ENCODE measurements at places on chromosomes 13 and 19.

DNA sequence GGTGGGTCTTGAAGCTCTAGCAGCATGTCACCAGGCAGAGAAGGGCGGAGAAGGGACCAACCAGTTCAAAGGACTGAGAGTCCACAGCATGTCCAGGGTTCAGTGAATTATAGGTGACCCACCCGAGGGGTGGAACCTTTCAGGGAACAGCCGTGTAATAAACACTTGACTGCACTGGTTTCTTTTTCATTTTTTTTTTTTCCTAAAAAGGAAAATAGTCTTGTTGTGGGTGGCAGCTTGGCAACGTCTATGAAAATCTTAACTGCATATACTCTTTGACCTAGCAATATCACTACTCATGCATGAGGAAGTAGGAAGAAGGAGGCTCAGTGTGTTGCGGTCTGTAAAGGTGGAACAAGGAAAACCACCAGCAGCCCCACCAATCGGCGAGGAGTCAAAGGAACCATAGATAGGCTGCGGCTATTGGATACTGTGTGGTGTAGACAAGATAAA is 13.0 kb upstream of the MYH14 start:
- no peak for DNase-seq

- no peak for DNase-seq
These were observed 60.8 kb downstream of the AP1M1 start for GRCh38 chr19:16258440-16258903.

DNA sequence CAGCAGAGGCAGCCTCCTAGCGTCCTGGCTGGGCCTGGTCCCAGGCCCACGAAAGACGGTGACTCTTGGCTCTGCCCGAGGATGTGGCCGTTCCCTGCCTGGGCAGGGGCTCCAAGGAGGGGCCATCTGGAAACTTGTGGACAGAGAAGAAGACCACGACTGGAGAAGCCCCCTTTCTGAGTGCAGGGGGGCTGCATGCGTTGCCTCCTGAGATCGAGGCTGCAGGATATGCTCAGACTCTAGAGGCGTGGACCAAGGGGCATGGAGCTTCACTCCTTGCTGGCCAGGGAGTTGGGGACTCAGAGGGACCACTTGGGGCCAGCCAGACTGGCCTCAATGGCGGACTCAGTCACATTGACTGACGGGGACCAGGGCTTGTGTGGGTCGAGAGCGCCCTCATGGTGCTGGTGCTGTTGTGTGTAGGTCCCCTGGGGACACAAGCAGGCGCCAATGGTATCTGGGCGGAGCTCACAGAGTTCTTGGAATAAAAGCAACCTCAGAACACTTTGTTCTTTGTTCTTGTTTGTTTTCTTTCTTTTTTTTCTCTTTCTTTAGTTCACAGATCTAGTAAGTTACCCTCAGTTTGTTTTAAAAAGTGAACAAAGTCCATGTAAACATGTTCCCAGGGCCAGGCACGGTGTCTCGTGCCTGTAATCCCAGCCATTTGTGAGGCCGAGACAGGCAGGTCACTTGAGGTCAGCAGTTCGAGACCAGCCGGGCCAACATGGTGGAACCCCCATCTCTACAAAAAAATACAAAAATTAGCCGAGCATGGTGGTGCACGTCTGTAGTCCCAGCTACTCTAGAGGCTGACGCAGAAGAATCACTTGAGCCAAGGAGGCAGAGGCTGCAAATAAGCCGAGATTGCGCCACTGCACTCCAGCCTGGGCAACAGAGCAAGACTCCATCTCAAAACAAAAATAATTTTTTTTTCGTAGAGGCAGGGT is 10.2 kb downstream of the ANGPTL4 start:
- DNase-seq = no peak

- no peak for DNase-seq
These were observed 903 bp downstream of the LATS2 start for GRCh38 chr13:21060338-21061028.

- no peak for DNase-seq
These were observed 6.0 kb downstream of the KANK2 start for GRCh38 chr19:11191273-11191755.

DNA sequence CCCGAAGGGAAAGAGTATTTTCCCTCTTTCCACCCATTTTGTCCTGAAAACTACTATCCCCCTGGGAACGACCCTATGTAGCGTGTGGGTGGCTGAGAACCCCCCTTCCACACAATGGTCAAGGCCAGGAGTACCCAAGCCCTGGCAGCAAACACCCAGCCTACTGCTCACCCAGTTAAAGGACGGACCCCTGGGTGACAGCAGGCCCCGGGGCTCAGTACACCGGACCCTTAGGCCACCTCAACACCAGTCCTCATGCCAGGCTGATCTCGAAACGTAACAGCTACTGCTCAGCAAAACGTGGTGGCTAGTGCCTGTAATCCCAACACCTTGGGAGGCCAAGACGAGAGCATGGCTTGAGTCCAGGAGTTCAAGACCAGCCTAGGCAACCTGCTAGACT is 1.4 kb downstream of the ANKRD27 start:
- no peak for DNase-seq

DNA sequence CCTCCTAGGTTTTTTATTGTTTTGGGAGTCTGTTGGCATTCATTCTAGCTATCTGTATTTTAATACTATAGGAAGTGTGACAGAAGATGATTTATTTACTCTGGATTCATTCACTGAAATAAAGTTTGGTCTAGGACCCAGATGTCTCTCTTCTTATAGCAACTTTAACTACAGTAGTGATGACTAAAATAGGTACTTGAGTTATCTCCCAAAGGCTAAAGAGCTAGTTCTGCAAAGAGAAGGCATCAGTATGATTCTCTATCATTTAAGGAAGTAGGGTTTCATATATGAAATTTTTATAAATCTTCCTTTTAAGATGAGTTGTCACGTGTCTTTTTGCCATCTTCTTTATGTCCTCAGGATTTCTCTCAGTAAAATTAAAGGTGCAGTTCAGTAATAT is 507.4 kb downstream of the KCTD12 start:
- DNase-seq = no peak

- no peak for DNase-seq
These were observed 24.7 kb downstream of the NFIX start for GRCh38 chr19:13020002-13020414.

DNA sequence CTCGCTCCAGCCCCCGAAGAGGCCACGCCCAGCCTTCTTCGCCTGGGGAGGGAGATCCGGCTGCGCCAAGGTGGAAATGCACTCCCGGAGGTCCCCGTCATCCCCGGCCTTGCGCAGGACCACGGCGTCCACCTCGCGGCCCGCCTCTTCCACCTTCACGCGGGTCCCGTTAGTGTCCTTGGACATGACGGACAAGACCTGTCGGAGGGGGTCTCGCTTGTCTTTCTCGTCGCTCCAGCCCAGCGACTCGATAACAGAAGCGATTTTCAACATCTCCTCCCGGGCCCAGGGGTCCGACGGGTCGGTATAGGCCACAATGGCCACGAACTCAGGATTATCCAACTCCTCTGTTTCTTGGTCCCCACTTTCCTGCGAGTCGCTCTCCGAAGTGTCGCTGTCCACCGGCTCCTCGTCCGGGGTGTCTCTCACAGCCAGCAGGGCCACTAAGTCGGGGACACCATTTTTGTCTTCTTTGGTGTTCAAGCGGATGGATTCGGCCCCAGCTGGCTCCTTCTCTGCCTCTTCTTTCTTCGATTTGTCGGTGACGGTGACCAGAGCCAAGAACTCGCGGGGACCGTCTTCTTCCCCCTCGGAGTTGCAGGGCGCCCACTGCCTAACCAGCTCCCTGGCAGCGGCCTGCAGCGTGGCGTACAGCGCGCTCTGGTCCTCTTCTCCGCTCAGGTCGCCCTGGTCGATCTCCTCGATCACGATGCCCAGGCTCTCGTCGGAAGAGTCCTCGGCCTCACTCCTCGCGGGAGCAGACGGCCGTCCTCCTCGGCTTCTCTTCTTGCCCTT is 1.3 kb downstream of the PNMA8B start:
- no peak for DNase-seq

DNA sequence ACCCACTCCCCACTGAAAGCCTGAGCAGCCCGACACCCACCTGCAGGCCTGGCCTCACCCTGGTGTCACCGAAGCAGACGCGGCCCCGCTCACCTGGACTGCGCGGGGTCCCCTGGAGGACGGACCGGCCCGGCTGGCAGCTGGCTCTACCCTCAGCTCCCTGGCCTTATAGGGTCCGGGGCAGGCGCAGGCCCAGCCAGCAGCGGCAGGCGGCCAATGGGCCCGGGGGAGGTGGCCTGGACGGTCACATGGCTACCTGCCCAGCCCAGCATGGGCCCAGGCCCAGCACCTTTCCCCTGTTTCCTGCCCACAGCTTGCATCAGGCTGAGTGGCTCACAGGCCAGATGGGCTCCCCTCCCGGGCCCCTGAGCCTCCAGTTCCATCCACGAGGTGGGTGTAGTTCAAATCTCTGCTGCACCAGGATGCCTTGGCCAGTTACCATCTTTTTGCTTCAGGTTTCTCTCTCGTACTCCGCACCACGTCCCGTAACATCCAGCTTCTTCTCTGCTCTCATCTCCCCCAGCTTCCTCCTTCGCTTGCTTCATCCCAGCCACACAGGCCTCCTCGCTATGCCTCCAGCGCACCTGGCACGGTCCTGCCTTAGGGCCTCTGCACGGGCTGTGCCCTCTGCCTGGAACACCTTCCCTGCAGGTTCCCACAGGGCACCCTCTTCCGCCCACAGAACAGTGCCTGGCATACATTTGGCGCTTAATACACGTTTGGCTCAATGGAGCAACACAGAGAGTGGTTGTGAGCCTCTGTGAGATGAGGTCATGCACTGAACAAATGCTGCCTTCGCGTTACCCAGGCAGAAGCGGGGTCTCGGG is at the start of gene PLIN4:
Gene PLIN4, minus strand, starts transcription at position 142 of the 827 bp plus-strand sequence. CDS start 214 bp downstream, outside the sequence.
- DNase-seq = no peak

- no peak for DNase-seq
These were observed 2.7 kb downstream of the JUND start for GRCh38 chr19:18278521-18279265.

DNA sequence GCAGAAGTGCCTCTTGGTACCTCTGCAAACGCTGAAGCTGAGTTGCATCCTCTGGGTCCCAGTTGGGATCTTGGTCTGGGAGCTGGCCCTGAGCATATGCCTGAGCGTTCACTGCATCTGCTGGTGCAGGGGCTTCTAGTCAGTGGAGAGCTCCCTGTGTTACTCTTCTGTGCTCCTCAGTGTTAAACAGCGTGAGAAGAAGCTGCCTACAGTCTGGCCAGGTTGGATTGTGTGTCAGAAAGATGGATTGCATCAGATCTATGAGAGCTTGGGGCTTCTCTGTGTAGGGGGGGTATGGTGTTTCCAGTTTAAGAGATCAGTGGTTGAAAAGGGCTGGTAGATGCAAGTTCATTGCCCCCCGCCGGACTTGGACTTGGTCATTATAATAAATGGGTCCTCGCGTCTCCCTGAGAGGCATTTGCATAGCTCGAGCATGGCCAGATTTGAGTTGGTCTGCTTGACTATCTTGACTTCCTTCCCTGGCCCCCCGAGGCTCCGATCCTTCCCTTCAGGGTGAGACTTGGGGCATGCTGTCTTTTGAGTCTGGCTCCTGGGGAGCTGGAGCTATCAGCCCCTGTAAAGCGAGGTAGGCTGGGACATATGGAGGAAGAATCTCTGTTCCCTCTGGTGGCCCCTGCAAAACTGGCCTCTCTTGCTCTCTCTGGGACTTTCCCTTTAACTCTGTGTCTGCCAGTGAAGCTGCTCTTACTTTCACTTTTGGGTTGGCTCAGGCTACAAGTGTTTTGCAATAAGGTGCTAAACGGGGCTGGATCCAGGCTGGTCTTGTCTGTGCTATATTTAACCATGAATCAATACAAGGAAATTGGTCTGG is 52.9 kb downstream of the OR10H4 start:
- no peak for DNase-seq

GRCh38 chr13:60328073-60328472 is 68.9 kb upstream of the TDRD3 start:
- no peak for DNase-seq

DNA sequence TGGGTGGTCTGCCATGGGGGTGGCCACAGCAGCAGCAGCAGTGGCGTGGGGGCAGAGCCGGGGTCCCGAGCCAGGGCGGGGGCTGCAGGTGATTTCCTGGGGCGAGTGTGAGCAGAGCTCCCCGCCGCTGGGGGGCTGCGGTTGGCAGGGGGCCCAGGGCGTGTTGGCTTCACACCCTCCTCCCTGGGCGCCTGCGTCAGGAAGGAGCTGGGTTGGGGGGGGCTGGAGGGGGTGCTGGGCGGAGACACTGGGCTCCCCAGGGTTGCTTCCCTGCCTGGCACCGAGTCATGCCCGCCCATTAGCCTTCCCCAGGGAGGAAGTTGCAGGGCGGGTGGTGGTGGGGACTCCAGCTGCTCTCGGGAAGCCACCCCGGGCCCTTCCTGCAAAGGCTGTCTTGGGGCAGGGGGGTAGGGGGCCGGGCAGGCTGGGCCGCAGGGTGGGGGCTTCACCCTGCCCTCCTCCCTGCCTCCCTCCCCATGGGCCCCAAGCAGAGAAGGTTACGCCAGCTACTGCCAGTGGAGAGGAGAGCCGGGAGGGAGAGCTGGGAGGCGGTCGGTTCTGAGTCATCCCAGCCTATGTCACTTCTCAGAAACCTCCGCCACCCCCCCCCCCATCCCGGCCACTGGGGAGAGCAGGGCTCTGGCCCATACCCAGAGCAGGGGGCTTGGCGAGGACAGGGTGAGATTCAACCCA is 4.6 kb downstream of the MIDN start:
- DNase-seq = no peak

- no peak for DNase-seq
These were observed 69.5 kb upstream of the MCF2L start for GRCh38 chr13:112899281-112900225.

GRCh38 chr13:105758918-105759860 is 776.3 kb downstream of the EFNB2 start:
- no peak for DNase-seq

DNA sequence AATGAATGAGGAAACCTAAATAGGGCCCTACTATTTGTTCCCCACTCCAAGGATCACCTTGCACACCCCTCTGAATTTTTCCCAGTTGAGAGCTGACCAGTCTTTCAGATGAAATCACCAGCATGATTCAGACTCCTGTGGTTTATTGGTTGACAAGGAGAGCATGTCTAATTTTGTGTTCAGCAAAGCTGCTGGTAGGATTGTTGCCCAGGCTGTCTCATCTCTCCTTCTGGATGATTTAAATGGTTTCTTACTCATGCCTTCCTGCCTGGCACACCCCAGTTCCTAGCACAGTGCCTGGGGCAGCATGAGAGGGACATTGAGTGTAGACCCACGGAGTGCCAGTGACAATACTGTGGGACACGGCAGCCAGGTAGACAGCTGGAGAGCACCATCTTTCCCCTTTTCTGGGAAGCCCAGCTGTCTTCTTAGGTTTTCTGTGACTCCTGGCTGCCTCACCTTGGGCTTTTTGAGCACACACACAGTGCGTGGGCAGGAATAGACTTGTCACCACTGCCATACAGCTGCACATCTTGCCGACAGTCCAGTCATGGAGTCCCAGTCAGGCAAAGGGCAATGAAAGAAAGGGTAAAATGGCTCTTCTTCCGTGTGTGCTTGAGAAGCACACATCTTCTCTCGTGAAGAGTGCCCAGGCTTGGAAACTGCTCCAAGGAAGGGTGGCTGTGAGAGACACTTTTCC is 12.3 kb downstream of the FGF9 start:
- DNase-seq = no peak

- DNase-seq = no peak
These were observed 313.8 kb downstream of the ENOX1 start for GRCh38 chr13:43472980-43473379.
